ENCODE measurements at places on chromosomes 12 and 14.

- ATAC-seq: no peak
Observed at GRCh38 chr12:16524378-16524777, 81.6 kb downstream of the LMO3 start.

DNA sequence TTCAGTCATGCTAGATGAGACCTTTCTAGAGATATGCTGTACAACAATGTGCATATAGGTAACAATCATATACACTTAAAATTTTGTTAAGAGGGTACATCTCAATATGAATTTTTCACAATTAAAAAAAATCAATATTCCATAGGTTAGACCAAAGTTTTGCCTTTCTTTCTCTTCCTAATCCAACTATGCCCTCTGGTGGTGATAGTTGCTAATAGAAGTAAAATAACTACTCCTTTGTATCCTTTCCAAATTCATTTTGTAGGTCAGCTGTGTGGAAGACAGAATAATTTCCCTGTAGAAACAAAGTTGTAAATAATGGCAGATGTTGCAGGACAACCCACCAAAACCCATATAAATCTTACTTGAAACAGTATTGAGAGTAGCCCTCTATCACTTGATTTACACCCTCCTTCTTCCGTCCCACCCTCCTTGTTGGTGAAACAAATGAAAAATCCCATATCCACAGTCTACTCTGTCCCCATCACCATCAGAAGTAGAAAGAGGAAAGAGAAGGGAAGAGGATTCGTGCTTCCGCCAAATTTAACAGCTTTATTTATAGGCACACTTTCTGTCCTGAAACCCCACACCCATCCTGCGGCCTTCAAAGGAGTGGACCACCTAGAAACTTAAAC lies 34.2 kb upstream of the KICS2 start:
- peak; percentile 50 for ATAC-seq

DNA sequence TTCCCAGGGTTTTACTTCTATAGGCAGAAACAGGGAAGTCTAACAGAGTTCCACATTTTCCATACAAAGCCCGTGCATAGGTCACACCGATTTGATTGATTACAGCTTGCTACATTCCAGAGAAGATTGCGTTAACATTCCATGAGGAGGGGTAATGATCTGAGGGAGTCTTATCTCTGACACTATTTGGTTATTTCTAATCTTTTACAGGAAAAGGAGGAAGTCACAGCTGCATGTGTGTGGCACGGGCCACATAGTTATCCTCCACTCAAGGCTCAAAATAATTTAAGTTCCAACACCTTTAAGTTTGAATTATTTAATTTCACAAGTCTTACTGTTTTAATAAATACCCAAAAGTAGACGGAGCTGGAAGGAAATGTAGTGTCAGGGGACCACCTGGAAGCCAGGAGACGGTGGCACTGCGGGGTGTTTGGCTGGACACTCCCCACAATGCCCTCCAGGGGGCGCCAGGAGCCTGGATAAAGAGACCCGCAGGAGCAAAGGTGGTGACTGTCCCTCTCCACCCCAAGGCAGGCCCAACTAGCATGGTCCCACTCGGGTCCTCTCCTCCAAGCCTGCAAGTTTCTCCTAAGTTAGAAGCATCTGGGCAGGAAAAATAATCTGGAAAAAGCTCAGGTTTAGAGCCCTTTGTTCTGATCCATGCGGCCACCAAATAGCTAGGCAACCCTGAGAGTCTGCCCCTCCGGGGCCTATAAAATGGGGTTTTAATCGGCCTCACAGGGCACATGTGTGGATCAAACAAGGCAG lies 20.2 kb downstream of the KRT8 start:
- peak; percentile 73 for ATAC-seq

DNA sequence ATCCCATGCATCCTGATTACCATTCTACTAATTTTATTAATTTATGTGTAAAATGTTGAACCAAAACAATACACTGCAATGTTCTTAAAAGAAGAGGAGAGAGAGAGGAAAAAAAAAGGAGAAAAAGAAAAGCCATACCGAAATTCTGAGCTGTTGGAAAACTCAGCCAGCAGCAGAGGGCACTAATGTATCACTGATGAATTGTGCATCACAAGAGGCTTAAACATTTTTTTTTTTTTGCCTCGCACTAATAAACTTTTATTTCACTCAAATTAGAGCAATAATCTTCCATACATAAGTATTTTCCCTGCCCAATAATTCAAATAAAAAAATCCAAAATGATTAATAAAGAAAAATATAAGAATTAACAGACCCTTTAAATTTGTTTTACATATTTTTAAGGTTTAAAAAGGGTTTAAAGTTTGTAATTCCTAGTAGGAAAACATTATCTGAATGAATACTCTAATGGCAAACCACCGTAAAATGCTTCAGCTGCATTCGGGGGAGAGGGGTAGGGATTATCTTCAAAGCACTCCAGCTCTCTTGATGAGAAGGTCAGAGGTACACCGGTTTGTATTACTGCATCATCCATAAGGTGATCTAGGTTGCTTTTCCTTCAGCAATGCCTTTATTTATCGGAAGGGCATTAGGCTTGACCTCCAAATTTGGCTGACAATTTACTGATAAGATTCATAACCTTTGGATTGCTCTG lies 41.9 kb downstream of the ATP23 start:
- no peak for ATAC-seq

DNA sequence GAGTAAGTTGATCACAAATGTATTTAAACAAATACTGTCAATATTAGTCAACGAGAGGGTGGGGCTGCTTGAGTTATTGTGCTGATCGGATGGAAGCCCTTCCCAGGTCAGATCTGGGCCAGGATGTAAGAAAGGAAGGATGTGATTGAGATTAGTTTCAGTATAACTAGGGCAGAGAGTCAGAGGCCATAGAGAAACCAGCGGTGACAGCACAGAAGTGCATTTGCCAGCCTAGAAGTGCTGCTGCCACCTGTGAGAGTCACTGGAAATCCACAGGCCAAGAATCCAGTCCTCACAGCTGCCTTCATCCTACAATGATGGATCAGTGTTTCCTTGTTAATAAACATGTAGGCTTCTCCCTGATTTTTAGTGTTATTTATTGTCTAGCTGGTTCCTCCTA lies 9.8 kb upstream of the FERMT2 start:
- peak; percentile 48 for ATAC-seq

GRCh38 chr14:106414464-106414863 lies 888.1 kb downstream of the TMEM121 start:
- ATAC-seq: no peak

GRCh38 chr12:71208053-71208685 lies 50.4 kb upstream of the TSPAN8 start:
- ATAC-seq: no peak

GRCh38 chr14:101878822-101879528 lies 85.4 kb upstream of the DYNC1H1 start:
- no peak for ATAC-seq

- no peak for ATAC-seq
Observed at GRCh38 chr14:69132513-69133181, 20.3 kb downstream of the DCAF5 start.

DNA sequence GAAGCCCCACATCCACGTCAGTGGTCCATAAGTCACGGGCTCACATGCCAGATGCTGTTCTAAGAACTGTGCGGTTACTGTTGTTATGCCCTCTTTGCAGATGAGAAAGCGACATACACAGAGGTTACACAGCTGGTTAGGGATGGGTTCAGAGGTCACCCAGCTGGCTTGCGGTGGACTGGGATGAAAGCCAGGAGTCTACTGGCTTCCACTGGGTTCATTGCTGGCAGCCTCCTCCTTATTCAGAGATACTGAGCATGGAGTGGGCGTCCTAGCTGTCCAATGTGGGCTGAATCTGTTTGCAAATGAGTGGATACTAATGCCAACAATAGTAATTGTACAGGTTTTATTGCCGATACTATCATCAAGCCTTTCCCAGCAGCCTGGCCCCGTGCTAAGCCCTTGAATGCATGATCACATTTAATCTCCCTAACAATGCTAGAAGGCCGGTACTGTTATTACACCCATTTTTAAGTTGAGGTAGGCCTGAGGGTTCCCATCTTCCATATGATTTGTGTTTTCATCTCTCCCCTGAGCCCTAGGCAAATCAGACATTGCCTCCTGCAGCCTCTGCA lies 129.1 kb downstream of the PLXNC1 start:
- ATAC-seq: no peak

DNA sequence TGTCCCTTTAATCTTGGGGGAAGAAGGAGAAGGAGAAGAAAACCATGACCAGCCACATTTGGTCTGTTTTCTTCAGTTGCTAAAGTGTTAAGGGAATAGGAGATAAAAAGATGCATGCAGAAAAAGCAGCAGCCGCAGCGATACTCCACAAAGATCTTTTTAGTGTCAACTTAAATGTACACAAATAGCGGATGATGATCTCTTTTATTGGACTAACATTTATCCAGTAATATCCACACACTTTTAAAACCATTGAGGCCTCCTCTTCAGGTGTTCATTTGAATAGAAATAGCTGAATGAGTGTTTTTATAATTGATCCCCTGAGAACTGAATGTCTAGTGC lies 83.5 kb downstream of the PAPOLA start:
- ATAC-seq: no peak

DNA sequence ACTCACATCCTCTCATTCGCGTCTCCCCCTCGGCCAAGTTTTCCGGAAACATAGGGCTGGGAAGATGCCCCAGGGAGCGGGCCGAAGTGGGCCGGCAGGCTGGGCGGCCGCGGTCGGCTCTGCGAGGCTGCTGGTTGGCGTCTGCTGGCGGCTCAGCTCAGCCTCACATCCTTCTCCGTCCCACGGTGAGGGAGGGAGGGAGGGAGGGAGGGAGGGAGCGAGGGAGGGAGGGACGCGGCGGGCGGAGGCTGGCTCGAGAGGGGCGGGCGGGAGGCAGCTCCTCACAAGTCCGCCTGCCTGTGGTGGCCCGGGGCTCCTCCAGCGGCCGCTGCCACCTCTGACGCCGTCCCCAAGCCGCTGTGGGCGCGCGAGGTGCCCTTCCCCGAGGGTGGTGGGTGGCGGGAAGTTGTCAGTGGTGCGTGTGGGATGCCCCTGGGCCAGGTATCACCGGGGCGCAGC lies 93.8 kb downstream of the RFLNA start:
- ATAC-seq: peak; percentile 31

GRCh38 chr14:102655137-102655536 lies 62.7 kb downstream of the RCOR1 start:
- ATAC-seq: peak; percentile 38

- ATAC-seq: no peak
Observed at GRCh38 chr14:104591506-104592291, 12.1 kb downstream of the C14orf180 start.

DNA sequence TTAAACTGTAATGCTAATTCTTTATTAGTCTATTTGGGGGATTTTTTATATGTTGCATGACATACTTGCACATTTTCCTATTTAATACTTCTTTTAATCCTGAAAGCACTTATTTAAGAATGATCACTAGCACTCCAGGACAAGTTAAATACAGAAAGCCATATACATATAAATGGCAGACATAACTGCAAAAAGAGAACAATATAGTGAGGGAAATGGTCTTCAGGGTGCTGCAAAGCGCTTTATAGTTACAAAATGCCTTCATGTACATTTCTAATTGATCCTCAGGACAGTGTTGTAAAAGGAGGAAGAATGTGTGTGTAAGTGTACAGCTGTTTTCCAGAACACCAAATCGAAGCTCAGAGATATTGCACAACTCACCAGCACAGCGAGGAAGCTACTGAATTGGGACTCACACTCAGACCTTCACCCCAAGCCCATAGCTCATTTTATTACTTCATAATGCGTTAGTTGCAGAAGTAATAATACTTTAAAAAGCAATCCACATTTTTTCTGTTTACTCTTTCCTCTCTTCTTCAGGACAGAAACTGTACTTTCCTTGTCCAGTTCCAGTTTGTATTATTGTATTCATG lies 428.2 kb downstream of the RAD51B start:
- no peak for ATAC-seq

DNA sequence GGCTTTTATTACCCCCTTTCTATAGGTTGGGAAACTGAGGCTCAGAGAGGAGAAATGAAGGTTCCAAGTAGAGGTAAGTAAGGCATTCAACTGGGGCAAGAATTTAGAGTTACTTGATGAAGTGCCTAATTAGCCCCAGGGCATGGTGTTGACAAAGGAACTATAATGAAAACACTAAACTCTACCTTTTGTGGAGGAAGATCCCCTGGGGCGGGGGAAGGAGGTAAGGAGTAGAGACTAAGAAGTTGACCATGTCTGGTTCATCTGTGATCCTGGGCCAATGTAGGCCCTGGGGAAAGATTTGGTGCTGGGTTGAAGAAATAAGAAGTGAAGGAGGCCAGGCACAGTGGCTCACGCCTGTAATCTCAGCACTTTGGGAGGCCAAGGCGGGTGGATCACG lies 16.2 kb upstream of the COX6A1 start:
- no peak for ATAC-seq

GRCh38 chr12:50840809-50841487 lies 1.8 kb upstream of the TMPRSS12 start:
- no peak for ATAC-seq

GRCh38 chr14:32491416-32492016 lies 162.4 kb downstream of the AKAP6 start:
- ATAC-seq: no peak

DNA sequence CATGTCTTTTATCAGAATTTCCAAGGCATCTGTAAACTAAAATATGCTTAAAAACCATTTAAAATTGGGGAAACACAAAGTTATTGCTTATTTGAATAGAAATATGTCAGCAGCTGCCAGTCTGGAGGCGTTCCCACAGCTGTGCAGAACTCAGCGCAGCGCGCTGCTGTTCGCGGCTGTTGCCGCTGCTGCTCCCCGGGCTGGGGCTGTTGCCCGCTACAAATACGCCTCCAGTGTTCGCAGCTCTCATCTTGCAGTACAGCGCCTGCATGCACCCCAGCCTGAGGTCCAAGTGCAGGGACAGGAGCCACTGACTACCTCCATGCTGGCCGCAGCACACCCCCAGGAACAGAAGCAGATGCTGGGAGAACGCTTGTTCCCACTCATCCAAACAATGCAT lies 216.2 kb downstream of the SLC16A7 start:
- ATAC-seq: no peak

GRCh38 chr12:80413462-80413861 lies 30.6 kb upstream of the PTPRQ start:
- ATAC-seq: no peak

DNA sequence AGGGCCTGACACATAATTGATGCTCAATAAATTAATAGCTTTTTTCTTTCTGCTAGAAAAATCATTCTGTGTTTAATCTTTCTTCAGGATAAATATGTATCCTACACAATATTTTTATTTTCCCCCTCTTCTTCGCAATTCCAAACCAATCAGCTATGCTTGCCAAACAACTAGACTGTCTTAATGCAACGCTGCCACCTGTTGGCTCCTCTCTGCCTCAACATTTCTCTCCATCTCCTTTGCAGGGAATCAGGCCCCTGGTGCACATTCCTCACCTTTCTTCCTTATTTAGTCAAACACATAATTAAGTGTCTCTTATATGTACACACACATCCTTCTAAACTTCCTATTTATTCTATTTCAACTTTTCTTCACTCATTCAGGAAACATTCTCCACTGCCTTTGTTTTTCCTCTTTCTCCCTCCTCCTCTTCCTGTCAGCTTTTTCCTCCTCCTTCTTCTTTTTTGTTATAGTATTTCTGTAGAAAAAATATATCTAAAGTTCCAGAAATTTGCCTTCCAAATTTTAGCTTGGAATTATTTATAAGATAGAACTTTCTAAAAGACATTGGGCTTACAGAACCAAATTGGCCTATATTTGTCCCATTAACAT lies 406.0 kb downstream of the PRKD1 start:
- ATAC-seq: no peak

All from esophagus mucosa (tissue), 1 donor.